ENCODE measurements at places on chromosomes 1 and 21. TPM values are rescaled to one million over a fixed set of nuclear protein-coding genes. Genes with fewer than 3 reads are reported as not detected.

DNA sequence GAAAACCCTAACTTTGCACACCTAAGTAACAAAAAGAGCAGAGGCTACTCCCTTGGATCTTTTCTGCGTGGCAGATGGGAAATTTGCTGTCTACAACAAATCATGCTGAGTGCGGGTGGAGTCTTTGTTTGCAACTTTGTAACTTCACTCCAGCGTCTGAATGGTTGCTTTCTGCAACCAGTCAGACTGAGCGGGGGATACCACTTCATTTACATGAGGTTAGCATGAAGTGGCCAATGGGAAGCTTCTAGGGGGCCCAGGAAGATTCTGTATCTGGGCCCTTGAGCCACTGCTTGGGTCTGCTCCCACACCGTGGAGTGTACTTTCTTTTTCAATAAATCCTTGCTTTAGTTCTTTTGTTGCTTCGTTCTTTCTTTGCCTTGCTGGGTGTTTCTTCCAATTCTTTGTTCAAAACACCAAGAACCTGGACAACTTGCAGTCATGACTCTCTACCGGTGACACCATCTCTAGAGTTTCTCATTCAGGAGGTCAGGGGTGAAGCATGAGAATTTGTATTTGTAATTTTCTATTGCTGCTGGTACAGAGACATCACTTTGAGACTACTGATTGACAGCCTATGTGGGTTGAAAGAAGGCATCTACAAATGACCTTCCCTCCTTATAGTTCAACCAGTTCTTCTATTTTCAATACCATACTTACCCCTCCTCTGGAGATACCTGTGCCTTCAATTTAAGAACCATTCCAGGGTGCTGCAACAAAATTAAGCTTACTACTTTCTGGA, 55.8 kb upstream of the RC3H1 start:
- H3K4me1 ChIP-seq: no peaks in the 10 kb centered on the region
- H3K27me3 ChIP-seq: no peaks in the 10 kb centered on the region
- no peak for DNase-seq

The FCRL1 gene
- total RNA-seq: not detected

The BSND gene
- not detected for total RNA-seq

DNA sequence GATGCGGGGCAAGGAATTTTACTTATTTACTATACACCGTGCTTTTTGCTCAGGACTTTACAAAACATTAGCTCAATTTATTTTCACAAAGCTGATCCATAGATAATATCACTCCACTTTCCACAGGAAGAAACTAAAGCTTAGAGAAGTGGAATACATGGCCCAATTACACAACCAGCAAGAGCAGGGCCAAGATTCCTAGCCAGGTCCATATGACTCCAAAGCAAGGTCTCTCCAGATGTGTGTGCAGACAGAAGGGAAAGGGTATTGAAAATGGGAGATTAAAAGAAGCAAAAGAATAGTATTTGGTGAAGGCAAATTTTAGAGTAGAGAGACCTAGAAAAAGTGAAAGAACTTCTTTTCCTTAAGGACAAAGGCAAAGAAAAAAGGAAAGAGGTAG, 30.4 kb downstream of the RGS8 start:
- no peak for DNase-seq
- H3K4me3 ChIP-seq: no peak overlapping the region
- H3K27ac ChIP-seq: no peak overlapping the region
- no peaks in the 10 kb centered on the region for H3K27me3 ChIP-seq
- no peaks in the 10 kb centered on the region for H3K4me1 ChIP-seq

GRCh38 chr1:153174624-153175023, 23.9 kb upstream of the SPRR2G start:
- H3K36me3 ChIP-seq: no peaks in the 10 kb centered on the region
- H3K27ac ChIP-seq: no peak overlapping the region
- H3K27me3 ChIP-seq: peaks cover 53% of the 10 kb centered on the region
- H3K4me3 ChIP-seq: no peak overlapping the region

- H3K4me1 ChIP-seq: no peaks in the 10 kb centered on the region
- DNase-seq: no peak
- H3K4me3 ChIP-seq: no peak overlapping the region
- H3K36me3 ChIP-seq: no peaks in the 10 kb centered on the region
- no peak overlapping the region for H3K27ac ChIP-seq
Measured at GRCh38 chr1:92921031-92922023, 39.9 kb downstream of the DIPK1A start.

GRCh38 chr1:116906812-116907211, 2.9 kb upstream of the PTGFRN start:
- H3K36me3 ChIP-seq: no peaks in the 10 kb centered on the region
- DNase-seq: no peak
- no peak overlapping the region for H3K4me3 ChIP-seq
- no peak overlapping the region for H3K27ac ChIP-seq
- peaks cover 5% of the 10 kb centered on the region for H3K4me1 ChIP-seq

The OR2T2 gene
- not detected for total RNA-seq

The ZCCHC17 gene
- total RNA-seq: 27.8 TPM

The OPTC gene
- not detected for total RNA-seq

GRCh38 chr1:166900987-166901386, 24.9 kb upstream of the TADA1 start:
- no peak for DNase-seq
- H3K36me3 ChIP-seq: no peaks in the 10 kb centered on the region
- peaks cover 8% of the 10 kb centered on the region for H3K4me1 ChIP-seq
- H3K27me3 ChIP-seq: no peaks in the 10 kb centered on the region
- no peak overlapping the region for H3K27ac ChIP-seq

The OR2L5 gene
- total RNA-seq: not detected

Data from HCT116 (cell line).